ENCODE measurements at places on chromosomes 3 and 15.

- DNase-seq, result no peak
These were observed 32.6 kb downstream of the CCNB2 start for GRCh38 chr15:59137566-59137965.

GRCh38 chr3:177345973-177346503 lies 148.8 kb upstream of the TBL1XR1 start:
- no peak for DNase-seq

GRCh38 chr3:157610876-157611535 lies 107.8 kb upstream of the VEPH1 start:
- DNase-seq, result no peak

DNA sequence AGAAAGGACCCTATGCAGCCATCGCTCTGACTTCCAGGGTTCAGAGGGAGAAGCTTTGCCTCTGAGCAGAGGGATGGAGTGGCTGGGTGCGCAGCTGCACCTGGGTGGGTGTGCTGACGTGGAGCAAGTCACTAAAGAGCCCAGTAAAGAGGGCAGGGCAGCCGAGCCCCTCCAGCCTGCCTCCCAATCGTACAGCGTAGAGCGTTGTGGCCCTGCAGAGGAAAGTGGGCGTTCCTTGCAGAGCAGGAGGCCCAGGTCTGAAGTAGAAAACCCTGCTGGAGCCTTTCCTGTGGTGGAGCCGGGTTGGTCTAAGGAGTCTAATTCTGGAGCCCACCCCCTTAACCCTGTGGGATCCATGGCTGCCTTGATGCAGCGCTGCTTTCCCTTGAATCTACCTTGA lies 61.0 kb downstream of the ABTB1 start:
- DNase-seq, result no peak

DNA sequence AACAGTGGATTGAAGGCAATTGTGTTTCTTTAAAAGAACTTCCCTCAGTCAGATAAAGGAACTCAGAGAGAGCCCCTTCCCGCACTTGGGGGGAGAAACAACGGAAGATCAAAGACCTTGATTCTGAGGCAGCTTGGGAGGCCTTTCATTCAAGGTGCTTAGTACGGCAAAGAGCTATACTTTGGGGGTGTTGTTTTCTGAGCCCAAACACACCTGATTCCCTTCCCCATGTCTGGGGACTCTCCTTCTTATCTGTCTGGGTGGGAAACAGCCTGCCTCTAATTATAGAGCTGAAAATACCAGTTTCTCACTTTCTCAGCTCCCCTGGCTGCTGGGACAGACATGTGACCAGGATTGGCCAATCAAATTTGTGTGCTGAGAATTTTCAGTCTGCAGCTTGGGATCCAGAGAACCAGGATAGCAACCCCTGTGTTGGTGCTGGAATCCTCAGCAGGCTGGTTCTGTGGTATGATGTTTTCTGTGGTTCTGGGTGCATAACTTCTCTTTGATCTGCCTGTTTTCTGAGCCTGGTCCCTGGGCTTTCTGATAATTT lies 19.4 kb upstream of the IQCF6 start:
- no peak for DNase-seq

DNA sequence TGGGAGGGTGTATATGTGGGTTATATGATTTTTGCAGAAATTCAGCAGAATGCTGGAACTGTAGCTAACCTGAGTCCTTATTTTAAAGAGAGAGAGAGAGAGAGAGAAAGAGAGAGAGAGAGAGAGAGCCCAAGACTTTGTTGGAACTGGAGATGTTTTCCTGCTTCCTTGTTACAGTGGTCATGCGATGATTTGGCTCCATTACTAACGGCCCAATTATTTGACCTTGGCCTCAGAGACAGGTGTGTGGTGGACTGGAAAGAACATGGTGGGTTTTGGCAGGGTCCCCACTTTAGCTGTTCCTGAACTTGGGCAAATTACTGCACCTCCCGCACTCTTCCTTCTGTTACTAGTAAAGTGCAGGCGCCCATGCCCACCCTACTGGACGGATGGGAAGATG lies 14.8 kb upstream of the ACSBG1 start:
- DNase-seq, result no peak

- no peak for DNase-seq
These were observed 100.3 kb downstream of the ZIC1 start for GRCh38 chr3:147509448-147509847.

DNA sequence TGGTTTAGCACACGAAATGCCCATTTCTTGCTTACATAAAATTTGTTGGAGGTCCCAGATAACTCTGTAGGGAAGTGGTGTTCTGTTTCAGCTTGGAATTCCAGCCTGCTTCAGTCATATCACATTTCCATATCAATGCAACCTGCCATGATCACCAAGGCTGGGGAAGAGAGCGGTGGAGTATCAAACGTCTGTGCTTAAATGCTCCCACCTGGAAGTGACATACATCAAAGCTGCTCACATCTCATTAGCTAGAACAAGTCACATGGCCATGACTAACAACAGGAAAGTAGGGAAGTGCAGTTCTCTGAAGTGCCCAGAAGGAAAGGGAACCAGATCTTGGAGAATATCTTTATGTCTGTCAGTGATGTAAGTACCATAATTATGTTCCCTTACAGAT lies 130.2 kb upstream of the CFAP20DC start:
- no peak for DNase-seq

DNA sequence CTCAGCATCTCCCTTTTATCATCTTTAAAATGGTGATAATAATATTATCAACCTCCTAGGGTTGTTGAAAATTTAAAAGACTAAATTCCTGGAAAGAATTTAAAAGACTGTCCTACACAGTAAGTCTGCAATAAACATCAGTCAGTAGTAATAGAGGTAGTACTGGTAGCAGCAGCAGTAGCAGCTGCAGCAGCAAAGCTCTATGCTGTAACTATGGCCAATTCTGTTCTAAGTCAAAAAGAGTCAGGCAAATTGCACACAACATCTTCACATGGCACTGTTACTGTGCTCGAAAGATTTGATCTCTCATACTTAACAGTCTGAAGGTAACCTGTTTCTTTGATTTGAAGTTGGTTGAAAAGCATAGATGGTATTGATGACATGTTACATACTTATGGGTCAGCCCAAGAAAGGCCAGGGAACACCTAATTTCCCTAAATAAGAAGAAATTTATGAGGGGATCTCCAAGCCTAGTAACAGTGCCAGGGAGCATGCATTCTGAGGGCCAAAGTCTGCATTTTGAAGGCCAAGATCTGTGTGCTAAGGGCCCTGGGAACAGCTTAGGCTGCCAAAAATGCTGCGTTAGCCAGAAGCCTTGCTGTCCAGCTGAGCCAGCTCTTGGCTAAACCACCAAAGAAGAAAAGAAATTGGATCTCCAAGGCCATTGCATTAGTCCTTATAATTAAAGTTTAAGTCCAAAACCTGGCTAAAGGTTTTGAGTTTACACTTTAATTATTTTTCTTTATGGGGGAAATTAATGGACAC lies 68.2 kb downstream of the SIDT1 start:
- no peak for DNase-seq

DNA sequence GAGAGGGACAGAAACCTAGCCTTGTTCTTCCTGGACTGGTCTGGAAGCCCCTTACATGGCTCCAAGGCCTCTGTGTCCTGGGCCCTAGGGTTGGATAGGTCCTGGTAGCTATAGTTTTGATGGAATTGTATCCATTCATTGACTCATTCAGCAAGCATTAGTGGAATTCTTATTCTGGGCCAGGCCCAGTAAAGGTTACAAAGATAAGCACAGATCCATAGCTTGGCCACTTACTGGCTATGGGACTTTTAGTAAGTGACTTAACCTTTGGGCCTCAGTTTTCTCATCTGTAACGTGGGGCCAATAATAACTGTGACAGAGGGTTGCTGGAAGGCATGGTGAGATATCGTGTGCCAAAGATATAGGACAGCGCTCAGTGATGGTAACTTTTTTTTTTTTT lies 13.6 kb upstream of the DAG1 start:
- no peak for DNase-seq

GRCh38 chr3:47412842-47413520 lies 32.2 kb downstream of the PTPN23 start:
- DNase-seq, result no peak

- DNase-seq, result no peak
These were observed 174.9 kb upstream of the TOPAZ1 start for GRCh38 chr3:44066806-44067205.

DNA sequence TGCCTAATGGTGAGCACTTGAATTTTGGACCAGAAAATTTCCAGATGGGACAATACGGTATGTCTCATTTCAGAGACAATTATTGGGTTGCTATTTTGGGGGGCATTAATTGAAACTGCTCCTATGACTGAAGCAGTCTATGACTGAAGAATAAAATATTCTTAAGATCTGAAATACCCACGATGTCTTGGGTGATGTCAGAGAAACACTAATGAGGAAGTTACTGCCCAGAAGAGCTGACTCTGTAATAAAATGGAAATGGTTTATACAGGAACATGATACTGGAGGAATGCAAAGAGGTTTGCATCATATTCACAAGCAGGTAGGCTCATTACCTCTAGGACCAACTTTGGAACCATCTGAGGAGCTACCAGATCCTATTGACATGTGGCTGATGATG lies 68.7 kb downstream of the IL12A start:
- no peak for DNase-seq

DNA sequence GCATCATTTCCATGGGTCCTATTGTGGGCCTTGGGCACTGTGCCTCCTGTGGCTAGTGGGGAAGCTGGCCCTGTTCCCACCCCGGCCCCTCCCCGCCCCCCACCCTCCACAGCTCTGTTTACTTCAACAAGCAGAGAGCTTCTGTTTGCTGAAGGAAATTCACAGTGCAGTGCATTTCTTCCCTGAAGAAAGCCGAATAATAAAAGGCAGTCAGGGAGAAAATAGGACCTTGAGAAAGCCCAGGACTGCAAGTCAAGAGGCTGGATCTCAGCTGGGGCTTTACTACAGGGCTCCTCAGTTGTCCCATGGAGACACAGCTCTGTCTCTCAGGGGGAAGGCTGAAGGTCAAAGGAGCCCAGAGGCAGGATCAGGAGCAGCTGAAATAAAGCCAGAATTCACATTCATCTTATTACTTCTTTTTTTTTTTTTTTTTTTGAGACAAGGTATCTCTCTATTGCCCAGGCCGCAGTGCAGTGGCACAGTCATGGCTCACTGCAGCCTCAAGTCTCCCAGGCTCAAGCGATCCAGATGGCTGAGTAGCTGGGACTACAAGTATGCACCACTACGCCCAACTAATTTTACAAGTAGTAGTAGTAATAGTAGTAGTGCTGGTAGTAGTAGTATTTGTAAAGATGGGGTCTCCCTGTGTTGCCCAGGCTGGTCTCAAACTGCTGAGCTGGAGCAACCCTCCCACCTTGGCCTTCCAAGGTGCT lies 33.0 kb upstream of the LACTB start:
- DNase-seq, result no peak

DNA sequence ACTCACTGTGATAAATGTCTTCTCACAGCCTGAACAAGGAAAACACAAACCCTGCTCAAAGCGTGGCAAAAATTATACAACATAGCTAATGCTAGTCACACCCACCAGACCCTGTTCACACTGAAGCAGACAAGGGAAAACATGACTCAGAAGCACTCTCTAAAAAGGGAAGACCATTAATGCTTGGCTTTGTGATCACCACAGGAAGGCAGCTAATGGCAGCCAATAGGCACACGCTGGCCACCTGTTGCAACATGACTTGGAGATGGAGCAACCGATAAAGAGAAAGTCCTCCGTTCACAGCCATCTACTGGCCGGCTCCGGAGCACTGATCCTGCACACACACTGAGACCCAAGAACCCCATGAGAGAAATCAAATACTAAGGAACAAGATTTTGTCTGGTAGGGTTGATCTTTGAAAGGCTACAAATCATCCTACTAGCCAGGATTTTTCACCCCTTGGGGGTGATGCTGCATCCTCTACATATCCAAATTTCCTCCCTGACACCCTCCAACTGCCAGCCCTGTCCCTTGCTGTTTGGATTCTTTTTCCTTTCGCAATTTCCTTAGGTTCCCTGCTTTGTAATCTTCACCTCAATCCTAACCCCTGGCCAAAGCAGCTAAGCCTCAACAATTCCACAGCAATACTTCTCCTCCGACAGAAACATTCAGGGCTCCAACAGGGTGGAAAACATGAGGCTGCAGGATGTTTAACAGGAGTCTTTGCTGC lies 3.2 kb downstream of the ZXDC start:
- DNase-seq, result peak; percentile 44

DNA sequence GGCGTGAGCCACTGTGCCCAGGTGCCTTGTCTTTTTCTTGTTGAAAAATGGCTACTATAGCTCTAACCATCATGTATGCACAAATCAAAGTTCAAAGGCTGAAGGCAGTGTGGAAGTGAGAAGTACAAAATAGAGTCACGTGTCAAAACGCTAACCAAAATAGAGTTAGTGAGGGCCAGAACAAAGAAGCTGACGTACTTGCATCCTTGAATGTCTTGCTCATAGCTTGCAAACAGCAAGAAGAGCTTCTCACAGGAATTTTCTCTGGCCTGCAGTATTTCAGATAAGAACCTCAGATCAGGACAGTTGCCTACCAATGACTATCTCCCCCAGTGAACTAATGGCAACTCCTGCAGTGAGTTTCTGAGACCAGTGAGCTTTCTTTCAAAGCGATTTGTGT lies 713.5 kb downstream of the GRM7 start:
- DNase-seq, result no peak

- no peak for DNase-seq
These were observed 257.0 kb upstream of the UBE2E1 start for GRCh38 chr3:23548706-23549105.

- DNase-seq, result no peak
These were observed 43.8 kb upstream of the B3GALNT1 start for GRCh38 chr3:161148832-161149475.

DNA sequence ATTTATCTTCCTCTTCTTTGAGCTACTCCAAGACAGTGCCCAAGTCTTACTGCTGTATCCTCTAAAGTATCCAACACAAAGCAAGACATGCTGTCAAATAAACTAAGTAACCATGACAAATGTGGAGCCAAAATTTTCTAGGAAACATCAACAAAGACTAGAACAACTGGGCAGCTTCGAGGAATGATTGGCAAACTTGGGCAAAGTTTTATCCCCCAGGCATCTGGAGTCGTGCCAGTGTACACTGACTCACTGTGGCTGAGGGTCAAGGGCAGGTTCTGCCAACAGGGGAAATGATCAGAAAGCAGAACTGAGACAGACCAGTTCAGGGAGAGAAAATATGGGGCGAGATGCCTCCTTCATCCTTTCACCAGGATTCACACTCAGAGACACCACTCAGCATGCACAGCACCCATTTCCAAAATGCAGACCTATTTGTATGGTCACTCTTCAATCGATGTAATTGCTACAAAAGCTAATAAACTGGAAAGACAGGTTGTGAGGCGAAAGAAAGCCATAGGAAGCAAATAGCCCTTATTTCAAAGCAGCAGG lies 65.8 kb downstream of the MB21D2 start:
- no peak for DNase-seq

Data from Caco-2 (cell line).